ENCODE measurements at places on chromosomes 7 and 10. TPM values are rescaled to one million over a fixed set of nuclear protein-coding genes. Genes with fewer than 3 reads are reported as not detected.

Gene LEP
- total RNA-seq, result not detected

Gene CYP3A5
- 3.2 TPM for total RNA-seq

Gene VWC2
- total RNA-seq, result not detected

Gene ASZ1
- total RNA-seq, result not detected

Gene PSAP
- 683 TPM for total RNA-seq

Gene NUTM2D
- total RNA-seq, result 1.1 TPM

Gene SUN1
- 245 TPM for total RNA-seq

DNA sequence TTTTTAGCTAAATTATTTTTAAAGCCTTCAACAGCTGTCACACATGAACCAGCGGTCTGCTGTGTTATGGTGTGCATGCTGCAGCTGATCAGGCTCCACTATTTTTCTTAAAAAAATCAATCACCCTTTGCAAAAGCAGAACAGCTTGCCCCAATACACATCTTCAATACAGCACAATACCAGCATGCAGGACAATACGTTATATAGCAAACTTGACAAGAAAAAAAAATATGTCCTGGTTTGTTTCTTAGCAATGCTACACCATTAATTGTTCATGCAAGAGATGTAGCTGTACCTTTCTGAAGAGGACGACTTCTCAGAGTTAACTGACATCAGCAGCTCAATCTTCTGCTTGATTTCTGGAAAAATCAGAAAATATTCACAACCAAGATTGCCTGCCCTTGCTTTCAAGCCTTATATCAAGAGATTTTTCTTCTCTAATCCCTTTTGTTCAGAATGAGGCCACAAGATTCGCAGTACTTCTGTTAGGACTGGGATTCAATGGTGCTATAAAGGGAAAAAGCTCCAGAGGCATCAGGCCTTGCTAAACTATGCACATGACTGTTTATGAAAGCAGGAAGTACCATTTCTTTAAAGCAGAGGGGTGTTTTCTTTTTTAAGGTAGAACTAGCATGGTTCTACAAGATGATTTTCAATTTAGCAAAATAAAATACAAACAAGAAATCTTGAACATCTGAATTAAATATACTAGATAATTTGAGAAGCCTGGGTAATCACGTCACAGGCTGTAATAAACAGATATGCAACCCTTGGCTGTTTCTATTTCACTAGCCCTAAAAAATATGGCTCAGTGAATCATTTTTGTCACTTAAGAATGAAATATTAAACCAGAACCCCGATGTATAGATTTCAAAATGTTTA lies 120.0 kb downstream of the SRPK2 start:
- H3K4me1 ChIP-seq, result peaks cover 35% of the 10 kb centered on the region
- peak overlapping the region; percentile 76 for H3K27ac ChIP-seq
- no peaks in the 10 kb centered on the region for H3K36me3 ChIP-seq
- peak overlapping the region; percentile 59 for H3K4me3 ChIP-seq
- peak; percentile 49 for DNase-seq
- no peaks in the 10 kb centered on the region for H3K27me3 ChIP-seq

GRCh38 chr10:52452600-52453493 lies 138.8 kb downstream of the DKK1 start:
- H3K4me1 ChIP-seq, result peaks cover 45% of the 10 kb centered on the region
- no peaks in the 10 kb centered on the region for H3K27me3 ChIP-seq
- H3K36me3 ChIP-seq, result no peaks in the 10 kb centered on the region
- DNase-seq, result peak; percentile 89

DNA sequence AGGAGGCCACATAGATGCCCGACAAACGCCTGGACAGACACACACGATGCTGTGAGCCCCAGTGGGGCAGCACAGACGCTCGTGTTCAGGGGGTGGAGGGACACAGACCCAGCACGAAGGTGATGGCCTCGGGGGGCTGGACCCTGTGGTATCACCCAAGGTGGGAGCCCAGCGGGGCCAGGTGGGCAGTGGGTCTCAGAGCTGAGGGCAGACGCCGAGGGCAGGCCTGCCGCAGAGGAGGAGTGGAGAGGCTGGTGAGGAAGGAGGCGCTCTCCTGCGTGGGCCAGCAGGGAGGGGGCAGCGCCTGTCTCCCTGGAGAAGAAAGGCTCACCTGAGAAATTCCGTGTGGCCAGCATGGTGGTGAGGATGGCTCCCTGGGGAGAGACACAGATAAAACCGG lies 39.6 kb downstream of the YKT6 start:
- peaks cover 50% of the 10 kb centered on the region for H3K27me3 ChIP-seq
- no peak for DNase-seq
- H3K36me3 ChIP-seq, result no peaks in the 10 kb centered on the region
- H3K27ac ChIP-seq, result no peak overlapping the region

GRCh38 chr7:117803476-117803875 lies 69.8 kb downstream of the CTTNBP2 start:
- no peak overlapping the region for H3K27ac ChIP-seq
- no peaks in the 10 kb centered on the region for H3K4me1 ChIP-seq
- DNase-seq, result no peak
- H3K27me3 ChIP-seq, result no peaks in the 10 kb centered on the region
- H3K36me3 ChIP-seq, result no peaks in the 10 kb centered on the region

GRCh38 chr10:77795426-77796055 lies 131.0 kb downstream of the DLG5 start:
- no peak for DNase-seq
- H3K4me3 ChIP-seq, result no peak overlapping the region
- H3K36me3 ChIP-seq, result peaks cover 11% of the 10 kb centered on the region
- no peak overlapping the region for H3K27ac ChIP-seq

DNA sequence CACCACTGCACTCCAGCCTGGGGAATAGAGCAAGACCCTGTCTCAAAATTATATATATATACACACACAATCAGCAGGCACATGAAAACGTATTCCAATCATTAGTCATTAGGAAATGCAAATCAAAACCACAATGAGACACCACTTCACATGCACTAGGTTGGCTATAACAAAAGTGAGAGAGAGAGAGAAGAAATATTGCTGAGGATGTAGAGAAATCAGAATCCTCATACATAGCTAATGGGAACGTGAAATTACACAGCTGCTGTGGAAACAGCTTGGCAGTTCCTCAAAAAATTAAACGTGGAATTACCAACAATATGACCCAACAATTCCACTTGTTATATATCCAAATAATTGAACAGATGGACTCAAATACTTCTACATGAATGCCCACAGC lies 43.3 kb upstream of the CNNM1 start:
- no peaks in the 10 kb centered on the region for H3K4me1 ChIP-seq
- H3K27ac ChIP-seq, result no peak overlapping the region
- H3K36me3 ChIP-seq, result no peaks in the 10 kb centered on the region
- no peak overlapping the region for H3K4me3 ChIP-seq
- no peak for DNase-seq

GRCh38 chr10:96501985-96502384 lies 11.7 kb downstream of the TLL2 start:
- DNase-seq, result peak; percentile 22
- no peaks in the 10 kb centered on the region for H3K27me3 ChIP-seq
- no peak overlapping the region for H3K4me3 ChIP-seq
- H3K4me1 ChIP-seq, result 0 out of 2 replicates have a peak, but pooled peaks cover 5% of the 10 kb centered on the region
- no peak overlapping the region for H3K27ac ChIP-seq

DNA sequence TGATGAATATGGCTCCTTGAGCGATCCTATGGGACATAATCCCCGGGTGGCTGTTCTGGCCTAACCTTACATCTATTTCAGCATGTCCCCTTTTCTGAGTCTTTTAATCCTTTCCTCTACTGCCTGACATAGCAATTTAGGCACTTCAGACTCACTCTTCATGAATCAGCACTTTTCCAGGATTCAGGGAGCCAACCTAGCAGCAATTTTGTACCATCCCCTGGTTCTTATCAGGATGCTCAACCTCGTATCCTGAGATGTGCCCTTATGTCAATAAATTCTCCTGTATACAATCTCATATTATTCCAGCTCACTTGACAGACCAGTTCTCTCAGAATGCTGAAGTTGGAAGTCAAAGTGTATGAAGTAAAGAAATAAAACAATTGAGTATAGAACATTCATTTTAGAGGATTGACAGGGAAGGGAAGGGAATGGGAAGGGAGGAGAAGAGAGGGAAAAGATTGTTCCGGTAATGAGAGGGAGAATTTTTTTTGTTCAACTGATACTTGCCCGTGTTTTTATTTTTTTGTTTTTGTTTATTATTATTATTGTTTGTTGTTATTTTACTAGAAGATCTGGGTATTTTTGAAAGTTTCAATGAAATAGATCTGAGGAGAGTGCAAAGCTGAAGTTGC lies 8.2 kb upstream of the ZC3HAV1 start:
- DNase-seq, result no peak
- H3K36me3 ChIP-seq, result no peaks in the 10 kb centered on the region
- H3K27ac ChIP-seq, result peak overlapping the region; percentile 37
- H3K4me3 ChIP-seq, result no peak overlapping the region
- peaks cover 27% of the 10 kb centered on the region for H3K4me1 ChIP-seq
- no peaks in the 10 kb centered on the region for H3K27me3 ChIP-seq

DNA sequence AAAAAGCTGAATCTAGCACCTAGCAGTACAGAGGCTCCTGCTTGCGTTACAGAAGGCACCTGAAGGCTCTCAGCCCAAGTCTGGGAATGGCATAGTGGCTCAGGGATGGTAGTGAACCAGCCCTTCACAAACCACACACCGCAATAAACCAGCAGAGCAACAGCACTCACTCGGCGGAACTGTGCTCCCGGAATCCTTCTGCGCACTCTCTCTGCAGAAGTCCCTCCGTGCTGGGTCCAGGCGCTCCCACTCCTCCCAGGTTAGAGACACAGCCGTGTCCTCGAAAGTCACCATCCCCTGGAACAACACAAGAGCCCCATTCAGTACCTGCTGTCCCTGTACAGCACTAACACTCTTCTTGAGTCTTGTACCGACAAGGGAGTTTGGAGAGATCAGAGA lies 1.5 kb downstream of the ZNF394 start:
- no peak overlapping the region for H3K27ac ChIP-seq
- peaks cover 21% of the 10 kb centered on the region for H3K36me3 ChIP-seq
- no peaks in the 10 kb centered on the region for H3K27me3 ChIP-seq
- peaks cover 19% of the 10 kb centered on the region for H3K4me1 ChIP-seq

- DNase-seq, result no peak
- H3K27ac ChIP-seq, result no peak overlapping the region
- H3K4me1 ChIP-seq, result no peaks in the 10 kb centered on the region
- H3K36me3 ChIP-seq, result no peaks in the 10 kb centered on the region
Observed at GRCh38 chr10:111110771-111111170, 33.9 kb downstream of the ADRA2A start.

GRCh38 chr7:36439624-36440023 lies 50.0 kb downstream of the ANLN start:
- H3K36me3 ChIP-seq, result peaks cover 53% of the 10 kb centered on the region

DNA sequence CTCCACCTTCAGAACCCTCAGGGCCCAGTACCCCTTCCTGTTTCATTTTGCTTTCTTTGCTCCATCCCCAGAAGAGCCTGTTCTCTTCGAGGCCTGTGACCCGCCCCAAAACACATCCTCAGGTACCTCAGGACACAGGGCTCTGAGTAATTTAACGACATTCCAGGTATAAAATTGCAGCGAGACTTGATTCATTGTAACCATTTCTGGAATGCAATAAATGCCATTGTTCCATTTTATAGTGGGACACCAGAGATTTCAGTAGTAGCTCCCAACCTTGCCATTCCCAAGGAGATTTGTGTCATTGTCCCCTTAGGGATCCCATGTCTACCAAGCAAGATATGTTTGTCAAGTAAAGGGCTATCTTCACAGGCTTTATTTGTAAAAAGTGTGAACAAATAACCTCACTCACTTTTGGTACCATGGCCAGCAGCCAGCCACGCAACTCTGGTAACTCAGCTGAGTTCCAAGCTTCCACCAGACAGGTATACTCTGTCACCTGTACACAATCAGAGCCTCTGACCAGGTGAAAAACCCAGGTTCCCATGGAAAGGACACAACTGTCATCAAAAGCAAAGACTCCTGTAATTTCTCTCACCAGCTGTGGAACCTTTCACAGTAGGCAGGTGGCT lies 441.3 kb downstream of the PLXNA4 start:
- H3K27me3 ChIP-seq, result no peaks in the 10 kb centered on the region
- peak; percentile 31 for DNase-seq
- no peak overlapping the region for H3K27ac ChIP-seq
- peaks cover 60% of the 10 kb centered on the region for H3K4me1 ChIP-seq

DNA sequence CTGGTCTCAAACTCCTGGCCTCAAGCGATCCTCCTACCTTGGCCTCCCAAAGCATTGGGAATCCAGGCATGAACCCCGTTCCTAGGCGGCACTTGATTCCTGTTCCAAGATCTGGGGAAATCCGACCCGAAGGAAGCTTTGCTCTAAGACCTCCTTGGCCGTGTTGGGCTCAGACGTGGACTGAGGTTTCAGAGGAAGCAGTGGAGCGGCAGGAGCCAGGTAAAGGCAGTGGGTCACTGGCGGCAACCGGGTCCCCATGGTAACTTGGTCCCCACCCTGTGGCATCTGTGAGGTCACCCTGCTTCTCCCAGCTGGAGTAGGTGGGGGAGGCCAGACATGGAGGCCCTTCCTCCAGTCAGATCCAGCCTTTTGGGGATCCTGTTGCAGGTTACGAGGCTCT lies at the start of gene TMEM270:
Gene TMEM270, plus strand, starts transcription at position 301 of the 400 bp plus-strand sequence. Its CDS starts 36 bp downstream, at position 337.
- DNase-seq, result no peak
- no peak within 1 kb of the TSS for H3K4me3 ChIP-seq
- peaks cover 6% of the 10 kb centered on the region for H3K4me1 ChIP-seq
- no peak within 1 kb of the TSS for H3K27ac ChIP-seq
- no peaks in the 10 kb centered on the region for H3K27me3 ChIP-seq

GRCh38 chr7:8176370-8177081 lies 85.4 kb downstream of the ICA1 start:
- no peak for DNase-seq
- H3K27me3 ChIP-seq, result no peaks in the 10 kb centered on the region
- no peak overlapping the region for H3K27ac ChIP-seq
- no peaks in the 10 kb centered on the region for H3K4me1 ChIP-seq
